ENCODE measurements at places on chromosomes 4 and X.

GRCh38 chrX:617891-618290 lies 12.7 kb upstream of the SHOX start:
- DNase-seq: no peak

- no peak for DNase-seq
These were observed 39.8 kb upstream of the ATOH1 start for GRCh38 chr4:93788712-93789111.

DNA sequence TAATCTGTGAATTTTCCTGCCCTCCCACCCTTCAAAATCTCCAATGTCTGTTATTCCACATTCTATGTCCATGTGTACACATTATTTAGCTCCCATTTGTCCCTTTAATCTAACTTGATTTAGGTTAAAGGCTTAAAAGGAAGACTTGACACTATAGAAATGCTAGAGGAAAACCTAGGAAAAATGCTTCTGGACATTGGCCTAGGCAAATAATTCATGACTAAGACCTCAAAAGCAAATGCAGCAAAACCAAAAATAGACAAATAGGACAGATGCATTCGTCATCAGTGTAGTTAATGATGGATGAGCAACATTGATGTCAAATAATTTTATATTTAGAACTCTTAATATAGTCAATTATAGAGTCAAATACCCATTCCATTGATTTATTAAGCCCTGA lies 36.9 kb downstream of the INTU start:
- DNase-seq: no peak

DNA sequence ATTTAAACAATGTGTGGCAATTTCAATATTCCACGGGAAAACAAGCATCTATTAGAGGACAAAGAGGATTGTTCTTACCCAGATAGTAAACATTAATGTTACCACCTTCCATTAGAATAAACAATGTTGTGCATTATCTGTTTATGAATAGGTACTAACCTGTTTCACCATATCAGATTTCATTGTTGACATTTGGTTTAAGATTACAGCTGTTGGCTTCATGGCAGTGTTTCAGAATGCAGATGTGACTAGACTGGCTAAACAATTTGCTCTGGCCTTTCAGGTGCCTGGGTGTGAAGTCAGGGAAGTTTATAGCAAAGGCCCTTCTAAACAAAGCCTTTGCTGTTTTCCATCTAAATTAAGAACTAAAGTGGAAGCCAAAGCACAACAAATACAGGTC lies 464.7 kb upstream of the FAM47C start:
- no peak for DNase-seq

GRCh38 chrX:85244450-85245211 lies 840 bp downstream of the ZNF711 start:
- no peak for DNase-seq

GRCh38 chr4:38663090-38663800 lies 754 bp upstream of the KLF3 start:
- DNase-seq: no peak

GRCh38 chr4:189940178-189941004 lies at the start of gene FRG1:
Gene FRG1 (plus strand): TSS chr4:189940872. CDS start chr4:189941010, 138 bp downstream.
- DNase-seq: peak; percentile 95

DNA sequence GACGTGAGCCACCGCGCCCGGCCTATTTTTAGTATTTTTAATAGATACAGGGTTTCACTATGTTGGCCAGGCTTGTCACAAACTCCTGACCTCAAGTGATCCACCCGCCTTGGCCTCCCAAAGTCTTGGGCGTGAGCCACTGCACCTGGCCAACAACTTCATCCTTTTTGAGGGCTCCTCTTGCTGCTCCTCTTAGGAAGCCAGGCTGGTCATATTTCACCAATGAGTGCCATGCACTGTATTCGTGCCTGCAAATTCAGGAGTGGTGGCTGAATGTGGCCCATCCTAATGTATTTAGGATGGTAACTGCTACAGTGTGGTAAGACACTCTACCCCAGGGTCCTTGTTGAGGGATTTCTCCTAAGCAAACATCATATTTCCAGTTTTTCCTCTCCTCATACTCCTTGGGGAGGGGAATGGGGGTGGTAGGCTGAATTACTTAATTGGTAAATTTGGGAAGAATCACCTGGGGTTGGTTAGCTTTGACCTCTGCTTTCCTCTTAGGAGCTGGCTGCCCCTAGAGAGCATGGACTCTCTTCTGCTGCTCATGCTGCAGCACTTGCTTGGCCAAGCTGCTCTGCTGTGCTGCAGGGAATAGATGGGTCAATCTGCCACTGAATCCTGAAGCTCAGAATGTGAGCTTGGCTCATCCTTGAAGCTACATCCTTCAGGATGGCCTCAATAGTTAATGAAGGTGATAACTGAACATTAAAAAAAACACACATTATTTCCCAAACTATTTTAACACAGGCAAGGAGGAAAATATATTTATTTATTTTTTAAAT lies 167.4 kb downstream of the HS3ST1 start:
- DNase-seq: no peak

DNA sequence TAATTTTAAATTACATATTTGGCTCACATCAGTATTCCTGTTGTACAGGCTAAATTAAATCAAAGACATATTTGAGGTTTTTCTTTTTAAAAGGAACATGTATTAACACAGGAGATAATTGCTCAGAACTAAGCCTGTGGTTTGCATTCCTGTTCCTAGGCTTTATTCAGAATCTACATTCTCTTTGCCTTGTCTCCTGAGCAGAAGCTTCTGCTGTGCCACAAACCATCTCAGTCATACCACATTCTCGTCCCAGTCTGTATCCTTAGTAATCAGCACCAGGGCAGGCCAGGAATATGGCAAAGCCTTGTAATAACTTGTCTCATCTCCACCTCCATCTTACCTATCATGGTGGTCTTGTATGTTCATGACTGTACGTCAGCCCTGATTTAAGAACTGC lies 162.8 kb downstream of the ARHGAP24 start:
- DNase-seq: no peak

DNA sequence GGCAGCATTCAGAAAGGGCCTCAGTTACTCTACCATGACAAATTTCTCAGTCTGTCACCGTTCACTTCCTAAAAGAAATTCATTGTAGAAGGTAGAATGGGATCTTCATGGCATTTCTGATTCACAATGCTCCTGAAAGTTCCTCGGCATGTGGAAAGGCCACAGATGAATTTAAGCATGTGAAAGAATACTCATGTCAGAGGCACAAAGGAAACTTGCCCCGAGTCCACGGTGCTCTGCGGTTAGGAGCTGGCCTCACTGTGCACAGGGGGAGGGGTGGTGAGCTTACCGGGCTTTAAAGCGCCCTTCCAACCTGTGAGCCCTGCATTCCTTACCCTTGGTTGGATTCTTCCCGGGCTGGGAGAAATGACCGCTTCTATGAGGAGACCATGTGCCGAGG lies 9.3 kb downstream of the TKTL1 start:
- DNase-seq: no peak

- DNase-seq: no peak
These were observed 26.4 kb downstream of the NIPAL1 start for GRCh38 chr4:48042979-48043461.

DNA sequence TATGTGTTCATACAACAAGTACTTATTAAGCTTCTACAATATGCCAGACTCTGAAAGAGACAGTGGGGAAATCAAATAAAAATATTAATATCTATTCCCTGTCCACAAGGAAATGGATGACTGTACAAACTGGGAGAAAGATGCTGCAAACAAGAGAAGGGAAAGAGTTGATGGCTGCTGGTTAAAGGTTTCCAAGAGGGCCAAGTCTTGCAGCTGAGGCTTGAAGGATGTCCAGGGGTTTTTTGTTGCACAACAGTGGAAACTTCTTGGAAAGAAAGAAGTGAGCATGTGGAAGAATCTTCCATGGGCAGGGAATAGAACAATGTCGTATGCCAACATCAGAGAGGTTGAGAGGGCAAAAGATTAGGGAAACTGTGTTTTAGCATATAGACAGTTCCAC lies 95.8 kb downstream of the MID1 start:
- DNase-seq: no peak

GRCh38 chr4:1843852-1844251 lies 12.1 kb downstream of the LETM1 start:
- DNase-seq: no peak

DNA sequence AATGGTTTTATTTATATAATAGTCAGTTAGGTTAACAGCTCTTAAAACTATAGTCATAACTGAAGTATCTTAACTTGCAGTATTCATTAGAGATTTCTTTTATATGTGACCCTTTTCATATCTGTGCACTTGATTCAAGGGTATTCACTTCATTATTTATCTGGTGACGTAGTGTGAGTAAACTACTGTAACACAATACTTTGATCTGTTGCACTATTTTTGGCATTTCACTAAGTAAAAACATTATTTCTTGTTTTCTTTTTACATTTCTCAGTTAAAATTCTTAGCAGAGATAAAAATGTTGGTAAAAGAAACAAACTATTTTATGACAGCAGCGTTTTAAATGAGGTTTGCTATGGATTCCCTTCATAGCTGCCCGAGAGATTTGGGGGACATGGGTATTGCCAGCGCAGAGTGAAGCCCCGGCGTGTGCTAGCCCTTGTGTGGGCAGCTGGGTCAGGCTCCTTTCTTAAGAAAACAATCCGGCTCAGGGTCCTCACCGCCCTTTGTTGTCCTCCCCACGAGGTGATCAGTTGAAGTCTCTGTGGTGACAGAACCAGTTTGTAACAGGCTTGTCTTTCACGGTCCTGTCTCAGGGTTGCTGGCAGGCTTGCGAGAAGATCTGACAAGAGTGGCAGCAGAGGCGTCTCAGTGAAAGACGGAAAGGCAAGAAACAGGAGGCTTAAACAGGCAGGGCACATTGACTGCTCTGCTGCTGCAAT lies 293.4 kb downstream of the BMPR1B start:
- no peak for DNase-seq

GRCh38 chr4:131584587-131584986 lies 1564.5 kb upstream of the PCDH10 start:
- no peak for DNase-seq

DNA sequence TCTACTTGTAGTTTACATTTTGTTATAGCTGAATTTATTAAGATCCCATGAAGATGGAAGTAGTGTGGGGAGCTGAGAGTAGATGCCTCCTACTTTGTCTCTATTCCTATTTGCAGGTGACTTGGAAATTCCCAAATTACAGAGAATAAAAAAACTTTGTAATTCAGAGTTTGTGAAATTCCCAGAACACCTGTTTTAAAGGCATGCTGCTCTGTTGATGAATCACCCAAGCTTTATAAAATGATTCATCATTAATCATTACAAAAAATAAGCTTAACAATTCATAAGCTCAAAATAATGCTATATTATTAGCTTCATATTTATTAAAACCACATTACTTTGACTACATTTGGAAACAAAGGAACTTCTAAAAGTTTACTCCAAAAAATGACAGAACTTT lies 856.3 kb downstream of the RPA4 start:
- no peak for DNase-seq

- DNase-seq: no peak
These were observed 23.5 kb upstream of the SPINK2 start for GRCh38 chr4:56844802-56845580.

DNA sequence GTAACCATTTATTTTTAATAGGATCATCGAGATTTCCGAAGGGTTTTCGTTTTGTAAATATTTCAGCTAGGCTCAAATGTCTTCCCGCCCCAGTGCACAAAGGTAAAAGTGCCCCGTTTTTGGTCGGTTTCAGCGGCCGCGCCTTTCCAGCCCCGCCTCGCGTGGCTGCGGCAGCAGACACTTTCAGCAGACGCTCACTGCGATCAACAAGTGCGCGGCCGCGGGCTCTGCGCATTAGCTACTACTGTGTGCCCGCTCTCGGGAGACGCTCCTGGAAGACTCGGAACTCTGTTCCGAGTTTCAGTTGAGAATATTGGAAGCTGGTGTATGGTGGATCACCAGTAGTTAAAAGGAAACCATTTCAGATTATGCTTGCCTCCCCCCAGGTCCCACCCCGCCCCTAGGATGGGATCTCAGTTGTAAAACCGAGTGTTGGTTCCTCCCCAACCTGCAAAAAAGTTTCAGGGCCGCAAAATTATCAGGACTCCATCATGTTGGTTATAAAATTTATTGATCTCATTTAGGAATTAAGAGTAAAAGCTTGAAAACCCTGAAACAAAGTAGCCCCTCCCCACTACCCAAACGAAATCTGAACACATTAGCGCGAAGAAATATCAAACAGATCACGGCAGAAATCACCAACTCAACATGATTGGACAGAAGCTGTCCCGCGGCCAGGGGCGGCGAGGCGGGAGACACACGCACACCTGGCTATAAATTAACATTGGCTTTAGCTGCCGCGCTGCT lies 2.2 kb downstream of the SOX3 start:
- no peak for DNase-seq

DNA sequence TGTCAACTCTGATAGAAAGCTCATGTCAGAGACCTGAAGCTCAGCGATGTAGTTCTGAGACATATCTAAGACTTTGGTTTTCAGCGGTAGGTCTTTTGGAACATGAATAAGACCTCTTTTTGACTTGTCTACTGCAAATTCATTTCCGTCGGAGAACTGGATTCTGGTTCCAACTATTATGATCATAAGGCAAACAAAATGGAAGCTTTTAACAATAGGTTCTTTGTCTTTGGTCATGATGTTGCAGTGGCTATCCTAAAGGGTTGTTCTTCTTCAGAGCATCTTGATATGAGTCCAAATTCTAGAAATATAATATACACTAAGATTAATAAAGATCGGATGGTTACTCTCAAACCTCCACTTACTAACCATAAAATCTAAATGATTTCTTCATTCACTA lies 24.6 kb upstream of the TLR1 start:
- no peak for DNase-seq

GRCh38 chrX:41236629-41237028 lies 97.3 kb upstream of the DDX3X start:
- no peak for DNase-seq

DNA sequence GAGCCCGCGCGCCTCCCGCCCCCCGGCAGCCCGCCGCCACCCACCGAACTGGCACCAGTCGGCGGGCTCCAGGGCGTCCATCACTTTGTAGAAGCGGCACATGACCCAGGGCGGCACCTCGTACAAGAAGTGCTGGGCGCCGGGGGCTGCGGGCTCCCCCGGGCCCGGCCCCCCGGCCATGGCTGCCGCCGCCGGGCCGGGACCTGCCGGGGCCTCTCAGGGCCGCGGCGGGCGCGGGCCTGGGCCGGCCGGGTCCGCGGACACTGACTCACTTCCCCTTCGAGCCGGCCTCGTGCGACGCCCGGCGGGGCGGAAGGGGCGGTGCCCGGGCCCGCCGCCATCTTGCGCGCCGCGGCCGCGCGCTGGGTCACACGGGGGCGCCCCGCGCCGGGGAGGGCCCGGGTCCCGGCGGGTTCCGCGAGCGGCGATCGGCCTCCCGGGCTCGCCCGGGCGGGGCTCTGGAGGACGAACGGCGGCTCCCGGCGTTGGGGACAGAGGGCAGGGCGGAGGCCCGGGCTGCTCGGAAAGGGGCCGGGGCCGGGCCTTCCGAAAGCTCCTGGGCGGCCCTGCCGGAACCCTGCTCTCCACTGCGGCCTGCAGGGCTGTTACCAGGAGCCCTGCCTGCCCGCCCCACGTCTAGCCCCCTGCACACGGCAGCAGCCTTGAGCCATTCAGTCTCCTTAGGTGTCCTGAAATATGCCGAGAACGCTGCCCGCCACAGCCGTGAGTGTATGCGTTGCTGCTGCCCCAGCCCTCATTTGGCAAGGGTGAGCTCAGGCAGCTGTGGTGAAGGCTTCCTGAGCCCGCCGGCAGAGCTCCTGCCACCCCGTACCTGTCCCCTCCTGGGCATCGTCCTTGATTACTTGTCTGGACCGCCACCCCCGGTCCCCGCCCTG lies at the start of gene IRAK1:
Gene IRAK1, minus strand, starts transcription at position 270 of the 896 bp plus-strand sequence. Its CDS starts 90 bp downstream, at position 180.
- peak; percentile 48 for DNase-seq

Measured in activated T-helper 1 cell treated with Interleukin-2 at 50 U/mL for 16 hours (primary cell).